ENCODE measurements at places on chromosomes 7 and 10.

DNA sequence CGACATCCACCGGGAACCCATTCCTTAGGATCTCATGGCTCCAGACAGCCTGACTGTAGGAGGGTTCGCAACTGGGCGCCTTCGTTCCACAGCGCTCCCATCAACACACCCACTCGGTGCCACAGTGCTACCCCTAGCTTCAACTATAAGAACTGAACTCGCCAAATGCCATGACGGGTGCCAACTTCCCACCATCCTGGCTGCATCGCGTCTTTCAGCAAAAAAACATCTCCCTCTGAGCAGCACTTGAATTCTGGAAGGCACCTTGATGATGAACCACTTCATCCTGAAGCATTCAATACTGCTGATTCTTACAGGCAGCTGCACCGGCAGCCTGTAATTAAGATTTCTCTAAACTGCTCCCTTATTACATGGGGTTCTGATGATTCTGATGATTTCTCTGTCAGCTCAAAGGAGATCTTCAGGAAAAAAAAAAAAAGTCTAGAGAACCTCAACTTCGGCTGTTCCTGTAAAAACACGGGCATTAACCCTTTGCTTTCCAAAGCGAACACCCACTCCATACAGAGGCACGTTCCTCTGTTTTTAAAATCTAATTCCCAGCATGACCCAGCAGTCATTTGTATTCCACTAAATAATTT lies 1.3 kb downstream of the CYTH3 start:
- no peak for DNase-seq

GRCh38 chr7:68604541-68604940 lies 993.7 kb upstream of the AUTS2 start:
- DNase-seq = no peak

GRCh38 chr7:99369767-99370391 lies 4.7 kb upstream of the ARPC1B start:
- no peak for DNase-seq

DNA sequence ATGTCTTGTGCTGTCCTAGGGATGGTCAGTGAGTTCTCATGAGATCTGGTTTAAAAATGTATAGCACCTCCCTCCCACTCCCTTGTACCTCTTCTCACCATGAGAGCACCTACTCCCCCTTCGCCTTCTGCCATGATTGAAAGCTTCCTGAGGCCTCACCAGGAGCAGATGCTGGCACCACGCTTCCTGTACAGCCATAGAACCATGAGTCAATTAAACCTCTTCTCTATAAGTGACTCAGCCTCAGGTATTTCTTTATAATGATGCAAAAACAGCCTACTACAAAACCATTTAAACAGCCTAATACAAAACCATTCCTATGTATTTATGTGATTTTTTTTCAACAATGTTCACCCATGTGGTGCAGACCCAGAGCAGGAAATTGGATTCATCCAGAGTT lies 32.0 kb downstream of the KDM7A start:
- no peak for DNase-seq

DNA sequence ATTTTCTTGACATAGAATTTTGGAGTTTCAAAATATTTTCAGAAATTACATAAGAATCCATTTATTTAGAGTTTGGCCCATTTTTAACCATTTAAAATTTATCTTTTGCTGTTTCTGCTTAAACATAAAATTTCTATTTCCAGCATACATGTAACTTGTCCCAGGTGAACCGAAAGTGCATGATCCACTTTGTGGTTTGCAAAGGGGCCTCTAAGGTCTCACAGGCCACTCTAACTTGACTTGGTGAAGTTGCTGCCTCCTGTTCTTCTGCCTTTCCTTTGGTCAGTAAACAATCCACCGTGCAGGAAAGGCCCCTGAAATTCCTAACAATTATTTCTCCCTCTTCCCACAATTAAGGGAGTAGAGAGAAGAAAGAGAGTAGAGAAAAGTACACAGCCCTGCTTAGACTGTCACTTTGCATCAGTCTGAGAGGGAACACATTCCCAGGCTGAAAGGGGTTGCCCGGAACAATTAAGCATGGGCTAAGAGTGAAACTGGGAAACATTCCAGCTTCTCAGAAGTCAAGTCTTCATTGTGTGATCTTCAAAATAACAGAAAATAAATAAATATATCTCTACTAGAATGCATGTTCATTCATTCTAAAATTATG lies 79.5 kb upstream of the SEMA3A start:
- DNase-seq = no peak

- DNase-seq = no peak
Observed at GRCh38 chr10:89798092-89798491, 96.7 kb downstream of the KIF20B start.

DNA sequence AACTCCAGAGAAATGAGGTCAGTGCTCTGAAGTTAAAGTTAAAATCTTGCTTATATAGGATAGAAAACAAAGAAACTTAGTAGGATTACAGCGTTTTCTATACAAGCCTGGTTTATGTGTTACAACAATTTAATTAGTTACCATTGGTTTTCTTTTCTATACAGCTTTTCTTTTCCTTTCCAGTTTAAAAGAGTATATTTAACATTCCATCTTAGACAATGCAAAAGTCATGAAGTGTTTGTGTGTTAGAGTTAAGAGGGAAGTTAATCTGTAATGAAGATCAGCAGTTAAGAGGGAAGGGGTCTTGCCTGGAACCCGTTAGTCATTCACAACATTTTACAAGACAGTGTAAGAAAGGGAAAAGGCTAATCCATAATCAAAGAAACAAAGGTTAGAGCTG lies 338.3 kb downstream of the OTUD1 start:
- DNase-seq = no peak

GRCh38 chr10:69891057-69891617 lies 89.4 kb downstream of the COL13A1 start:
- DNase-seq = no peak

DNA sequence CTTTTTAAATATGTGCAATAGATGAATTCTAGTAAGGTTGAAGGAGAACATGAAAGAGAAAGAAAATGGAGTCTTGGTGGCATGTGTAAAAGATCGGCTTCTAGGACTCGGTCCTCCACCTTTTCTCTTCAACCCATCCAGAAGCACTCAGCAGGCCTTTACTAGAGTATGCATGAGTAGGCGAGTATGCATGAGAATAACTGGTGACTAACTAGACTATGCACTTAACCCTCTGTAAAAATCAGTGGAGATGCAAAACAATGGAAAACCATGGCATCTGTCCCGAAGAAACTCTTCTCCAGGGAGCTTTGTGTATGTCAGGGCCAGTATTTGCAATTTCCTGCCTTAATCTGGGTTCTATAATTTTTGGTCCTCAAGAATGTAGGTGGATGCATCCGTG lies 40.0 kb upstream of the GRB10 start:
- DNase-seq = no peak

- no peak for DNase-seq
Observed at GRCh38 chr10:110903280-110904278, 15.4 kb downstream of the BBIP1 start.

DNA sequence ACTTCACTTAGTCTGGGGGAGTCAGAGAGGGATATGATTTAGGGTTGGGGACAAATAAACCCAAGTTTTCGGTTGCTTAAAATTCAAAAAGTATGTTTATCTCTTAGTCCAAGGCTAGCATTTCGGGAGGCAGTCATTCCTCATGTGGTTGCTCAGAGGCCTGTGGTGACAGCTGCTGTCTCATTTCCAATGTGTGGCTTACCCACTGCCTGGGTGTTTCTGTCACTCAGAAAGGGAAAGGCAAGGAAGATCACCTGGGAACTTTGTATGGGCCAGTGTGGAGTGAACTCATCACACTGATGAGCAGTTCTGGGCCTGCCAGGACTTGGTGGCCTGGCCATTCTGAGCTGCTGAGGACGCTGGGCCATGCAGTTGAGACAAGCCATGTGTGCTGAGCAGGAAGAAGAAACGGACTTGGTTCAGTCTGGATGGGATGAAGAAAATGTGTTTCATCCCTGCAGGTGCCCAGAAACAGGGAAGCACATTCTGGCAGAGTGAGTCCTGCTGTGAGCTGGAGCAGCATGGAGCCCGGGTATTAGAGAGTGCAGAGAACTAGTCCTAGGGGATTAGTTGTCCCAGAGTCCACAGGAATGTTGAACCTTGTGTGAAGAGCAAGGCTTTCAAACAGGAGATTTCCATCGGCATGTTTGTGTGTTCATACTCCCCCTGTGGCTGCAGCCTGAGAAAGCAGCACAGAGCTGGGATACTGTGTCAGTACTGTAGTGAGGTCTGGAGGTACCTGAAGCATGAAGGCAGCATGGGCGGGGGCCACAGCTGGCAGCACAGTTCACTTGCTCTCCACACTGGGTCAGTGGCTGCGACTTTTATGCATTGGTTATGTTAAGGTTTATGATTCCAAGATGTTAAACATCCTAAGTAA lies 211.1 kb upstream of the IGFBP3 start:
- DNase-seq = no peak

- DNase-seq = no peak
Observed at GRCh38 chr7:18212758-18213157, 185.1 kb upstream of the PRPS1L1 start.

DNA sequence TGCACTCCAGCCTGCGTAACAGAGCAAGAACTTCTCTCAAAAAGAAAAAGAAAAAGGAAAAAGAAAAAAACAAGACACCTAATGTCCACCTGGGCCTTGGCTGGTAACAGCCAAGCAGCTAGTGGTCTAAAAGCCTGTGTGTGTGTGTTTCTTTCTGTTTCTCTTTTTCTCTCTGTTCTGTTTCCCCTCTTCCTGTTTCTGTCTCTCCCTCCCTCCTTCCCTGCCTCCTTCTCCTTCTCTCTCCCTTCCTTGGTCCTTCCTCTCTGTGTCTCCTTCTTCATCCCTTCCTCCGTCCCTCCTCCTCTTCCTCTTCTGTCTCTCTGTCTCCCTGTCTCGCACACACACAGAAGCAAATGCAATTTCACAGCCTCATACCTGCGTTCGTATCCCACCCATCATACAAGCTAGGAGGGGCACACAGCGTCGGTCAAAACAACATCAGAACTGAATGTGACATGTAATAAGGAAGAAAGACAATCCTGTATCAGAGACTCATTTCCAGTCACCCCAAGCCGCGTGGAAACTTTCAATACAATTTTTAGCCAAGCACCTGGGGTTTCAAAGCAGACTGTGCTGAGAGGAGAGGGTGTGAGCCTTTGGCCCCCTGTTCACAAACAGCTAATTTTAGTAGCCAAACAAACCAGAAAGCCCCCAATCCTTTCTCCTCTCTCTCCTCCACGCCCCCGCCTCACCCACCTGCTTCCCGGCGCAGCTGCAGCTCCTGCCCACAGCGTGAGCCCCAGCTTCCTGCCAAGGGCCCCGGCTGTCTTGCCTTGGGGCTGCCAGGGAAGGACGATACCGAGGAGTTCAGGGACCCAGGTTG lies 50.2 kb upstream of the GNA12 start:
- DNase-seq = peak; percentile 76

DNA sequence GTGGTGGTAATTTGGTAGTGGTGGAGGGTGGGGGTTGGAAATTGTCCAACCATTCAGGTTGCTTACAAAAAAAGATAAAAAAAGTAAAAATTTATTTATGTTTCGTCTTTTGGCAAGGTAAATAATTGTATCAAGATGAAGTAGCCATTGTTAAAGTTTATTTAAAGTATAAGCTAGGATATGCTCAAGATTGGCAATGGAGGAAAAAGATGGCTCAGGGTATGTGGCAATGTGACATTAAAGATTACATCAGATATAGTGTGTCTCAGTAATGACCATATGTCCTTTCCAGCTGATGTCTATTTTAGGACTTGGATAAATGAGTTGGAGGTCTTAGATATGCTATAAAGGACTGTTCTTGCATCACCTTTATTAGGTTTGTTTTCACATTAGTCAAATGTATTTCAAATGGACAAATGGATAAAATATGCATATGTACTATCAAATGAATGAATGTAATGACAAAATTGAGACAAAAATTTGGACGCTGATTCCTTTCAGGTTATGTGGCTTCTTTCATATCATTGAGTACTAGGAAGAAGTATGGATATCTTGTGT lies 60.9 kb downstream of the ST7 start:
- no peak for DNase-seq

DNA sequence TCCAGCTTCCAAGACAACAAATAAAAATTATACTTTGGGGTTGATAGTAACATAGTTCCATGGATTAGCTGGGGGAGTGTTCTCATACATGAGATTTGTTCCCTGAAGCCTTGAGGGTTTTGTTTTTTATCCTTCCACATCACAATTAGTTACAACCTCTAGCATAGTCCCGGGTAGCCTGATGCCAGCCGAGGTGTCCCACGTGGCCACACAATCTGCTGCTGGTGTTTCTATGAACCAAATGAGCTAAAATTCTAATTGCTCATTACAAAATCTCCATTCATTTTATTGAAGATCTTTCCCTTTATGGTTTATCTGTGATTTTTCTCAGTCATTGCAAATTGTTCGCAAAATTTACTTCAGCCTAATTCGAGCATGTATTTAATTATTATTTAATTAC lies 84.7 kb downstream of the CACNA2D1 start:
- DNase-seq = no peak

DNA sequence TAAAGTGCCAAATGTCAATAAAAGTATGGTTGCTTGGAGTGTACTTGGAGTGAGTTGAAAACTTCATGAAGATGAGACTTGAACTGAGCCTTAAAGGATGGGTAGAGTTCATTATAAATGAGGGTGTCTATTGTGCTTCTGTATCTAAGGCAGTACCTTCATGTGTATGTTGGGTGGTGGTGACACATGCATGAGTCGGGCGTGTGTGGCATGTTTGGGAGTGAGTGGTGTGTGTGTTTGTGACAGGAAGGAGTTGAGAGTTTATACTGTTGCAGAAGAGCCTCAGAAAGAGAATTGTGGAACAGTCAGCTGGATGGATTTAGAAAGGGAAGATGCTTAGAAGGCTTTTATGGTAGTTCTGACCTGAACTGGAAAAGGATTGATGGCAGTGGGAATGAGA lies 6.0 kb upstream of the ZRANB1 start:
- no peak for DNase-seq

- peak; percentile 31 for DNase-seq
Observed at GRCh38 chr7:155001756-155002410, 1.0 kb downstream of the PAXIP1 start.

GRCh38 chr7:24129597-24129996 lies 154.4 kb upstream of the NPY start:
- no peak for DNase-seq

GRCh38 chr7:124085179-124085578 lies 52.3 kb upstream of the TMEM229A start:
- no peak for DNase-seq

GRCh38 chr7:134777908-134778580 lies 1.4 kb upstream of the CALD1 start:
- DNase-seq = no peak

DNA sequence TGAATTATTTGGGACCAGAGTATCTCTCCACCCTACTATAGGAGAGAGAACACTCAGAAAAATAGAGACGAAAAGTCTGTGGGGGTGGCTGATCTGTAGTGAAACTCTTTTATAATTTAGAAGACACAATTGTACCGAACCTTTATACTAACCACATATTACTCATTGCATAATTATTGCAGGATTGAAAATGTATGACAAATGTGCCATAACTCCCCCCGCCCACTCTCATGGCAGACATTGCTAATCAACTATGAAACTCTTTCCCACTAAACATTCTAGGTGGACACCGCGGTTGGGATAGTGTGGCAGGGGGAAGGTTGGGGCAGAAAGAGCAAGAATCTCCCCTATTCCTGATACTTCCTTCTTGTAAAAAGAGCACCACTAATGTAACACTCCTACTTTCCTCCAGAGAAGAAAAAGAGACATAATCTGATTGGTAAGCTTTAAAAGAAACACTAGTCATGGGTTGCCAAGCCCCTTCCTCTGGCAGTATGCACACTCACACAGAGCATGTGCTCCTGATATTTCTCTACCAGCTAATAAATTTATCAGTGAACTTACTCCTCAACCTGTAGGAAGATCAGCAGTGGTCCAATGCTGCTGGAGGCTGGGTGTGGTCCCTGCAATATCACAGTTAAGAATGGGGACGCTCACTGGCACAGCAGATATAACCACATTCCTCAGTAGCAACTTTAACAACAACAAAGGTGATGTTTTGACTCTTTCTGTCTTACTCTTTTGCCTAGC lies 18.7 kb upstream of the ARID5B start:
- DNase-seq = no peak
